ENCODE measurements at places on chromosomes 5 and 9. TPM values are rescaled to one million over a fixed set of nuclear protein-coding genes. Genes with fewer than 3 reads are reported as not detected.

The C5 gene
- 7.3 TPM for total RNA-seq

The KCNV2 gene
- not detected for total RNA-seq

The ELOVL7 gene
- under 0.01 TPM for total RNA-seq

The SPATA31A1 gene
- not detected for total RNA-seq

The TMOD1 gene
- total RNA-seq = 2.6 TPM

The LURAP1L gene
- 87.6 TPM for total RNA-seq

The TMEM167A gene
- total RNA-seq = 55.5 TPM

The TLR4 gene
- 2.6 TPM for total RNA-seq

The OSMR gene
- total RNA-seq = 102 TPM

The PTGES gene
- 16.7 TPM for total RNA-seq

The EGR1 gene
- total RNA-seq = 8.8 TPM

The SV2C gene
- not detected for total RNA-seq

Measured in fibroblast of lung (primary cell).